Renal cortical epithelial cell (primary cell): ENCODE measurements at places on chromosomes 12 and 14. TPM values are rescaled to one million over a fixed set of nuclear protein-coding genes. Genes with fewer than 3 reads are reported as not detected.

- no peak for DNase-seq
These were observed 777.7 kb downstream of the SLC6A15 start for GRCh38 chr12:84134797-84135366.

- DNase-seq, result no peak
These were observed at the start of gene RAB15 for GRCh38 chr14:64971943-64972791. TSS of gene RAB15 (minus strand) at chr14:64972336. CDS start at chr14:64972076, 260 bp downstream.

GRCh38 chr14:85037411-85037810 is 492.5 kb upstream of the FLRT2 start:
- no peak for DNase-seq

Gene KRT85
- not detected in 2 replicates for total RNA-seq

Gene PLEK2
- total RNA-seq, result 12.9 and 126 TPM in 2 replicates

Gene ADGRD1
- 0.05 TPM in 1 of 2 replicates, not detected in the other for total RNA-seq
